ENCODE measurements at places on chromosomes 3 and 15.

DNA sequence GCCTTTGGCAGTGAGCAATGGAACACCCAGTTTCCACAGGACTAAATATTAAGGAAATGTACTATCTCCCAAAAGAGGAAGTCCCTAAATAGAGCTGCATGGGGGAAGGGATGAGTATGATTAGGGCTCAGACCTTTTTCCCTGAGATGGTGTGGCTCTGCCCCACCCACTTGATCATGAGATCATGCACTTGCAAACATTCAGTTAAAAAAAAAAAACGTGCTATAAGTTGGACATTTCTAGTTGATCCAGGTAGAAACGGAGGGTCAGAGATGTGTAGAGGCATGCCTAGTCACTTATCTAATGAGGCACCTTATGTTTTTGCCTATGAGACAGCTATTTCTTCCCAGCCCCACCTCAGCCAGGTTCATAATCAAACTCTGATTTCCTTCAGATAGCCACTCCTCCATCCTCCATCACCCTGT is 24.5 kb upstream of the SSR3 start:
- no peak for DNase-seq
- no peak overlapping the region for H3K27ac ChIP-seq
- H3K27me3 ChIP-seq, result no peaks in the 10 kb centered on the region
- H3K36me3 ChIP-seq, result no peaks in the 10 kb centered on the region
- H3K4me3 ChIP-seq, result no peak overlapping the region

DNA sequence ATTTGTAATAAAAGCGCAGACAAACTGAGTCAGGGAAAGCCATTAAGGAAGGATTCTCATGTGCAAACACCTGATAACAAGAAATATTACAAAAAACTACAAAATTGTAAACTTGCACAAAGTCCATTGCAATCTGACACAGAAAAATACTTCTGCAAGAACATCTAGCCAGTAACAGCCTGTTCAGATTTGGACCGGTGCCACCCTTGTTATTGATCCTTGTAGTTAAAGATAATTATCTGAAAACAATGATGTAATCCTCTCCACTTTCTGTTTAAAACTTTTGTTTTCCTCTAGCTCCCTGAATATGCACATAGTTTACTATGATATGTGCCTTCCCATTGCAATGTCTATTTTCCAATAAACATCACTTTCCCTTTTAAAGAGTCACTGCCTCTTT is 1090.2 kb downstream of the PLOD2 start:
- H3K4me1 ChIP-seq, result no peaks in the 10 kb centered on the region
- no peak for DNase-seq
- no peaks in the 10 kb centered on the region for H3K27me3 ChIP-seq
- H3K36me3 ChIP-seq, result no peaks in the 10 kb centered on the region
- no peak overlapping the region for H3K27ac ChIP-seq

DNA sequence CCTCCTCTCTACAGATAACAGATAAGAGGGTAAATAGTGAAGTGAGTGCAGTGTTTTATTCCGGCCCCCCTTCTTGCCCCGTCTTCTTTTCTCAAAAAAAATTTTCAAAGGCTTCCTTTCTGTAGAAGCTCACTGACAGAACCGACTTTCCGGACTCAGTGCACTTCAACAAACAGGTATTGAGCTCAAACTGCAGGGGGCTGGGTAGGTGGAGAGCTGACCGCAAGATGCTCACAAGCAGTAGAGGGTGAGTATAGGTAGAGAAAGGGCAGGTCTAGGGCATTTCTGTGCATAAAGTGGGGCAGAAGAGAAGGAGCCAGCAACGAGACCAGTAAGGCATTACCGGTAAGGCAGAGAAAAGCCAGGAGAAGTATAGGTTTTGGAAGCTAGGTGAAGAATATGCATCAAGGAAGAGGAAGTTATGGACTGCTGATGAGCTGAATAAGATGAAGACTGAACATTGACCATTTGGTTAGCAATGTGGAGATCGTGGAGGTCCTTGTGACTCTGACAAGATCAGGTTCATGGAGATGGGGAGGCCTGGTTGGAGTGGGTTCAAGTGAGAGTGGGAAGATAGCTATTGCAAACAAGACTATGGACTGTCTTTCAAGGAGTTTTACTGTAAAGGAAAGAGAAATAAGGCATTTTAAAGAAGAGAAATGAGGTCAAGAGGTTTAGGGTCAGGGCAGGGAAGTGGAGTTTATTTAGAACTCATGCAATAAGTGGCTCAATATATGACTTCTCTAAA is 97.4 kb downstream of the ST6GAL1 start:
- H3K4me3 ChIP-seq, result no peak overlapping the region
- no peaks in the 10 kb centered on the region for H3K36me3 ChIP-seq
- H3K27me3 ChIP-seq, result no peaks in the 10 kb centered on the region

GRCh38 chr15:96324192-96324895 is 6.2 kb upstream of the NR2F2 start:
- H3K4me3 ChIP-seq, result peak overlapping the region; percentile 85
- DNase-seq, result peak; percentile 51
- peaks cover 44% of the 10 kb centered on the region for H3K4me1 ChIP-seq

DNA sequence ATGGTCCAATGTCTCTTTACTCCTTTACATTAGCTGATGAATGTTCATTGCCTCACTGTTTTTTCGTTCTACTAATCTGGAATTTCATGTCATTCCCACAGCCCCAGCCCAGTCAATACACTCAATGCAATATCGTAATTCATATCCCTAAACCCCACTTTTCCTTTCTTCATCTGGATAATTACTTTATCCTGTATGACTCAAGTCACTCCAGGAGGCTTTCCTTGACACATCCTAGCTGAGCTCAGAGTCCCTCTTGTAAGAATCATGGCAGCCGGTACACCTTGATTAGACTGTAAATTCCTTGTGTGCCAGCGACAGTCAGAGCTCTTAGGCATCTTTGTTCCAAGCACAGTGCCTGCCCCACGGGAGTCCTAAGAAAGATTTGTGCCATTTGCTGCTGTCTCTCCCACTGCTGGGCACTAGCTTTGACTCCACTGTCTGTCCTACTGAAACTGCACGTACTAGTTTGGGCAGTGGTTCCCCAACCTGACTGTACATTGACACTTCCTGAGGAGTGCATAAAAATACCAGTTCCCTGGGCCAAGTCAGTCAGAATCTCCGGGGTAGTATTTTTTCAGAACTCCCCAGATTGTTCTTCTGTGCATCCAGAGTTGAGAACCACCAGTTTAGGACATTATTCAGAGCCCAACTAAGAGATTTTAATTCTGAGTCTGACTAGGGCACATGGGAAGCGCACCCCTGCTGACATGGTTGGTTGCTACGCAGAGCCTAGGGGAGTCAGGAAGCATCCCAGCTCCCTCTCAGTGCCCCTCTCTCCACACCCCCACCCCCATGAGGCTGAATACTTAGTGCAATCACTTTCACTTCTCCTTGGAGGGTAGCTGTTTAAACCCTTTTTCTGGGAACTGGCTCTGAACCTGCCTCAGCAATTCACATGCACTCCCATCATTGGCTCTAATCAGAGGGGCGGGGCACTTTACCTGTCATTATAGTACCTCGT is 19.5 kb upstream of the C3orf70 start:
- no peaks in the 10 kb centered on the region for H3K36me3 ChIP-seq
- H3K27ac ChIP-seq, result no peak overlapping the region
- H3K4me3 ChIP-seq, result no peak overlapping the region

DNA sequence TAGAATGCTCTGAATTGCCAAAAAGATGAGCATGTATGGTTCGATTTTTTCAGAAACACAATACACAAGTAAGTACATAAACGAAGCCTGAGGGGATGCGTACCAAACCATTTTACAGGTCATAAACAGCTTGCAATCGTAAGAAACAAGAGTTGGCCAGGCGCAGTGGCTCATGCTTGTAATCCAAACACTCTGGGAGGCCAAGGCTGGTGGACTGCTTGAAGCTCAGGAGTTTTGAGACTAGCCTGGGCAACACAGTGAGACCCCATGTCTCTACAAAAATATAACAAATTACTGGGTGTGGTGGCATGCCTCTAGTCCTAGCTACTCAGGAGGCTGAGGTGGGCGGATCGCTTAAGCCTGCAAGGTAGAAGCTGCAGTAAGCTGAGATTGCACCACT is 13.4 kb downstream of the TRA2B start:
- H3K27ac ChIP-seq, result no peak overlapping the region
- no peaks in the 10 kb centered on the region for H3K27me3 ChIP-seq
- H3K4me1 ChIP-seq, result peaks cover 29% of the 10 kb centered on the region
- DNase-seq, result no peak

GRCh38 chr15:72680931-72681330 is 5.1 kb downstream of the HIGD2B start:
- DNase-seq, result no peak
- no peaks in the 10 kb centered on the region for H3K36me3 ChIP-seq
- no peak overlapping the region for H3K27ac ChIP-seq
- no peak overlapping the region for H3K4me3 ChIP-seq
- H3K27me3 ChIP-seq, result peaks cover 20% of the 10 kb centered on the region

- no peaks in the 10 kb centered on the region for H3K4me1 ChIP-seq
- DNase-seq, result peak; percentile 55
- peaks cover 39% of the 10 kb centered on the region for H3K36me3 ChIP-seq
These were observed 19.9 kb downstream of the TAMM41 start for GRCh38 chr3:11826628-11827265.

DNA sequence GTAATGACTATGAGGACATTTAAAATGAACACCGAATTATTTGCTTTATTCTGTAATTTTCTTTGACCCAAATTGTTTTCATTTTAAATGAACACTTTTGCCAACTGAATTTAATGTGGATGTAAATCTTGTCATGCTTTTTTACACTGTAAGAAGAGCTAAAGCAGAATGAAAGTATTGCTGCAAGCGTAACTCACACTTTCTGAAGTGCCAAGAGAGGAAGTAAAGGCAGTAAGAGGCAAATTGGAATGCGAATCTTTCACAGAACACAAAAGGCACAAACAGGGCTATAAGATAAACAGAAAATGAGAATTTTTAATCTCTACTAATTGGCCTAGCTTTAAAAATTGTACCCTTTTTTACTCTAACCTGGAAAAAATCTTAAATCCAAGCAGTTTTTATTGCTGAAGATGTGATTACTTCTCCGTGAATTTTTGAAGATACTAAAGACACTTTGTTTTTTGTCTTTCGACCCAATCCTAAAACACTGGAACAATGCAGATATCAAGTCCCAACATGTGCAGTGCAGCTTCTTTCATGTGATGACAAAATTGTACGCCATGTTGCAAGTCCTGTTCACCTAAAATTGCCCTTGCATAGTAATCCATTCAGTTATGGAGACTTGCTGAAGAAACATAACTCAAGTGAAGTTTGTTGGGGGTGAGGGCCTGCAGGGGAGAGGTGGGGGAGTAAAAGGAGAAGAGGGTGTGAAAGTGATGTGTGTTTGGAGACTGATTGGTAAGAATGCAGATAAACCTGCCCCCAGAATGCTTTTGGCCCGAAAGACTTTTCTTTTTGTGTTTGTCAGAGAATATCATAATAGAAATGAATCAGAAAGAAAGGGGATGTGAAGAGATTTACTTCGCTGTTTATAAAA is 1.4 kb downstream of the ARID3B start:
- peaks cover 4% of the 10 kb centered on the region for H3K36me3 ChIP-seq
- no peaks in the 10 kb centered on the region for H3K27me3 ChIP-seq
- H3K4me3 ChIP-seq, result peak overlapping the region; percentile 78
- DNase-seq, result no peak
- H3K27ac ChIP-seq, result no peak overlapping the region
- H3K4me1 ChIP-seq, result peaks cover 20% of the 10 kb centered on the region

- no peak overlapping the region for H3K4me3 ChIP-seq
- no peaks in the 10 kb centered on the region for H3K4me1 ChIP-seq
- peak; percentile 22 for DNase-seq
- H3K27me3 ChIP-seq, result no peaks in the 10 kb centered on the region
These were observed 18.6 kb upstream of the SLC41A3 start for GRCh38 chr3:126102530-126102951.

DNA sequence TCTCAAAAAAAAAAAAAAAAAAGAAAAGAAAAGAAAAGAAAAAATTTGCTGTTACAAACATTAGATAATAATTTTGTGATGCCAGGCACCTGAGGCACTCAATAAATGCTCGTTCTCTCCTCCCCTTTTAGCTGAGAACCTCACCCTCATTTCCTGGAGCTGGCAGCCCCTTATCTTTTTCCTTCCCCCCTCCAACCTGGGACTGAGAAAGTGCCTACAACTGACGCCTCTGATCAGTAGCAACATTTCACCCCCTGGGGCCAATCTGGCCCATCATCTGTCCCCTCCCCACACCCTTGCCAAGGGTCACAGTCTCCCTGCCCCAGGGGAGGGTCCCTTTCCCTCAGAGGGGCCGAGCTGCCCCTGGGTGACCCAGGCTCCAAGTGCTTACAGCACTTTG is 12.6 kb upstream of the RNU6-1 start:
- no peak for DNase-seq
- no peaks in the 10 kb centered on the region for H3K4me1 ChIP-seq
- no peak overlapping the region for H3K27ac ChIP-seq
- no peak overlapping the region for H3K4me3 ChIP-seq
- no peaks in the 10 kb centered on the region for H3K36me3 ChIP-seq
